ENCODE measurements at places on chromosomes 2 and 18.
A peak's percentile ranks its signal among the peaks of the same experiment; 100 is the strongest.

GRCh38 chr2:196245378-196246140 lies 74.2 kb upstream of the STK17B start:
- no peak for DNase-seq

- no peak for DNase-seq
Observed at GRCh38 chr2:156537141-156537540, 101.0 kb downstream of the GPD2 start.

DNA sequence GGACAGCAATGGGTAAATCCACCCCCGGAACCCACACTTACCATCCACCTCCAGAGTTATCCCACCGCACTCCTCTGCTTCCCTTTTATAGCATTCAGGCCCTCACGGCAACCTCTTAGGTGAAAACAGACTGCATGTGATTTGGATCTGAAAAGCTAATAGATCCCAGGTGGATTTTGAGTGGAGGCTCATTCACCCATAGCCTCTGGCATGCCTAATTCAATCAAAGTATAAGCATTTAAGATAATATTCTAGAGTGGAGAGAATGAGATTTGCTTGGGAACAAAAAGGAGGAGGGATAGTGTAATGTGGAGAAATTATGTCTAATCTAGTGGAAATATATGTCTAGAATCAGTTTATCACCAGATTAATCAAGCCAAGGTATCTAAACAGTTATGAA lies 17.1 kb downstream of the SLC14A1 start:
- no peak for DNase-seq

- DNase-seq = no peak
Observed at GRCh38 chr2:136136931-136137330, 19.0 kb upstream of the CXCR4 start.

DNA sequence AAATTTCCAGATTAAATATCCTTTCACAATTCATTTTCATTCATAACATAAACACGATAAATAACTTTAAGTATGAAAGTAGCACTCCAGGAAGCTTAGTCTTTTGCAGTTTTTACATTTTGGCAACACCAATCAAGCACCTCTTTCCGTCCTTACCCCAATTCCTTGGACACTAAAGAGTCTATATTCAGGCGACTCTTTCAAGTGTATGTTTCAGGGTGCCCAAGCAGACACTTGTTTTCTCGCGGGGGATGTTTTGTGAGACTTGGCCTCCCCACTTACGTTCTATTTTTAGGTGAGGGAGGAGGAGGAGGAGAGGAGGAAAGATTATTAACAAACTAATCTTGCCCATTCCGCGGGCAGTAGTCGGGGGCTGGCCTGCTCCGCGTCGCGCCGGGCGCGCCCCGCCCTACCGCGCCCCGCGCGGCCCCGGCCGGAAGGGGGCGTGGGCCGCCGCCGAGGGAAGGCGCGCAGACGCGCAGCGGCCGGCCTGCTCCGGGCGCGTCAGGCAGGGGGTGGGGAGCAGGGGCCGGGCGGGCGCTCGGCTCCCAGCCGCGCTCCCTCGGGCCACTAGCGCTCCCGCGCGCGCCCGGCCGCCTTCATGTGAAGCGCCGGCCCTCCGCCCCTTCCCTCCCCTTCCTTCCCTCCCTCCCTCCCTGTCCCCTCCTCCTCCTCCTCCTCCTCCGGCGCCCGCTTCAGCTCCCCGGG lies at the start of gene ITPRID2:
ITPRID2 (plus strand) TSS at position 473 of the 708 bp plus-strand sequence. CDS start 337 bp downstream, outside the sequence.
- peak; percentile 76 for DNase-seq

- DNase-seq = no peak
Observed at GRCh38 chr2:42036413-42036812, 11.4 kb upstream of the PKDCC start.

- DNase-seq = no peak
Observed at GRCh38 chr2:88265352-88266303, 95.5 kb downstream of the THNSL2 start.

DNA sequence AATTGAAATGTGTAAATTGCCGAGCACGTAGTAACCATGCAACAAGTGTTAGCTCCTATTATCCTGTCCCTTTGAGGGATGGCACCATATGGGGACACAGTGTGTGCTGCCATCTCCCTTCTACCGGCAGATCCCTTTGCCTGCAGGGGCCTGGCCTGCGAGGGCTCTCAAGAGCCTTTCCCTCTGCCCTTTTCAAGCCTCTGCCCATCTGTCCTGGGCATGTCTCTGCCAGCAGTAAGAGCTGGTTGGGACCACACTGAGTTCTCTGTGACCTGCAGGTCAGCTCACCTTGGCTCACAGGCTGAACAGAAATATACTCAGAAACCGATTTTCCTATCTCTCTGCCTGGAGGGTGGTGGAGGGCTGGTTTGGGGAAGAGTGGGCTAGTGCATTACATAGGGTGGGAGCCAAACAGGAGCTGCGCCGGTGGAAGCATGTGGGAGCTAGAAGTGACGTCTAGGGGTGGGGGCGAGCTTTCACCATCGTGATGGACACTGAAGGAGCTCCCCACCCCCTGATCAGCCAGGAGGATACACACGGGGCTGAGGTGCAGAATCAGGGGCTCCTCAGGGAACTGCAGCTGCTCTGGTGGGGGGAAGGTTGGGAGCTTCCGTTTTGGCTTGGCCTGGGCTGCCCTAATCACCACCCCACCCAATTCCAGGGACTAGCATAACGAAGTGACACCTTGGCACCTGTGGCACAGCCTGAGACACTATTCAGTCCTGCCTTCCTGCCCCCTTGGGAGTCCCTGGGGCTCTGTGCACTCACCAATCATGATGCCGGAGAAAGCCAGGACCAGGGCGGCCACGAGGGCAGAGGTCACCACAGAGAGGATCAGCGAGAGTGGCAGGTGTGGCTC lies 109.7 kb downstream of the CLIP4 start:
- DNase-seq = no peak

GRCh38 chr18:57791911-57792310 lies 11.2 kb downstream of the ATP8B1 start:
- DNase-seq = no peak

DNA sequence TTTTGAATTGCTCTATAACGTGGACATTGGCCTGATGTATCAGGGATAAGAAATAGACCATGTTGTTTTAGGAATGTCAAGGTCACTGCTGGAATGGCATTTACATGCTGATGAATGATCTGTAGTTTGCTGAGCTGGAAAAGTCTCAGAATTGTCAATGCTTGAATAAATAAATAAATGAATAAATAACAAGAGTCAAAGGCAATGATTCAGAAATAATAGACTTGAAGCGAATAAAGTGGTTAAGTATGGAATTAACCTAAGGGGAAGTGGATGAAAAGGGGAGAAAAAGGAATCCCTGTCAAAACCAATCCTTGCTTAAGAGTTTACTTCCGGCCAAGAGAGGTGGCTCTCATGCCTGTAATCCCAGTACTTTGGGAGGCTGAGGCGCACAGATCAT lies 1620.0 kb downstream of the SUCLG1 start:
- no peak for DNase-seq

DNA sequence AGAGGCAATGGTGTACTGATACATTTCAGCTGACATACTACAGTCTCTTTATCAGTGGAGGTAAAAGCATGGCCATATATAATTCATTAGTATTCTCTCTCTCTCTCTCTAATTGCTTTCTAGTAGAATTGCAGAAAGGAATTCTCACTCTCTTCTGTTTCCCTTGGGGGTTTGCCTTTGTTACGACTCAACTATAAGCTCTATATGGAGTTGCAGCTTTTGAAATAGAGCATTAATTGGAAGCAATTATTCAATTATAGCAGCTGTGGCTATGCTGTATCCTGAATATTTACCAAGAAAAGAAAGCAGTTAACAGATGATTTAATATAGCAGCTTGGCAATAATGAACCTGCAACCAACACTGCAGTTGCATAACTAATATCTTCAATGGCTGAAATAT lies 132.7 kb upstream of the STON1 start:
- no peak for DNase-seq

DNA sequence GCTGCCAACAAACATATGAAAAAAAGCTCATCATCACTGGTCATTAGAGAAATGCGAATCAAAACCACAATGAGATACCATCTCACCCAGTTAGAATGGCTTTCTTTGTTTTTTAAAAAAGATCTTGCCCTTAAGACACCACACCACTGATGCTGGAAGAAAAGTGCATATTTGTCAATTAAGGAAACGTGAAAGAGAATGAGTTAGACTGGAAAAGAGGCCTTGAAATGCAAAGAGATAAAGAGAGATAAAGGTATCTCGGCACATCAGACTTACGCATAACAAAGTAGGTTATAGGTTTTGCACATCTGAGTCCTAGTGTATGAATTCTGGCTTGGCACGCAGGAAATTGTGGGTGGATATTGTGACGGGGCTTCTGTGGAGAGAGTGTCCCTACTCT lies 149.5 kb downstream of the MTX2 start:
- DNase-seq = no peak

GRCh38 chr2:39022642-39023235 lies 98.1 kb downstream of the SOS1 start:
- DNase-seq = no peak

- DNase-seq = no peak
Observed at GRCh38 chr2:102664471-102664909, 45.1 kb downstream of the SLC9A2 start.

DNA sequence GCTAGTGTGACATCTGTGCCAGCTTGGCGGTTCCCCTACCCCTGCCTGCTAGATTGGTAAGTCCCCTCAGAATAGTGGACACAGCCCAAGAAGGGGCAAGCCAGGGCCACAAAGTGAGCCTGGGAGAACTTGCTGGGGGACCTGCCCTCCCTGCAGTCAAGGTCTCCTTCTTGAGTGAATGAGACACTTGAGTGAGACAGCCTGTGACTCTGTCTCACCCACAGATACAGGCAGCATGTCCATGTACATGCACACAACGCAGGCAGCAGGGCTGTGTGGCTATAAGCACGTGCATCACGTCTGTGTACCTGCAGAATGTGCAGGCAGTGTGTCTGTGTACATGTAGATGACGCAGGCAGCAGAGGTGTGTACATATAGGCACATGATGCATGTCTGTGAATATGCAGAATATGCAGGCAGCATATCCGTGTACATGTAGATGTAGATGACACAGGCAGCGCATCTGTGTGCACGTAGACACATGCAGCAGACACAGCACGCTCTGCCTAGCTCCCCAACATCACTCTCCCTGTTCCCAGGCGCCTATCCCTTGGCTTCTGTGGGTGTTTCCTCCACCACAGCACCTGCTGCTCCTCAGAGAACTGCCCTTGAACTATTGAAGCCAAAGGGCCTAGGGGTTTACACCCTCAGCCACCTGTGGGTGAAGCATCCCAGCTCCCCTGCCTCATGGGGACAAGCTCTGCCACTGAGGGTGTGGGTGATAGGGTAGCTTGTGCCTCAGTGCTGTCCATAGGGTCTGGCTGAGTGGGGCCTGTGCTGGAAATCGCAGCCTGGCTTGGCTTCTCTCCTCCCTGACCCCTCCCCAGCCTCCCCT lies 147.2 kb upstream of the TWIST2 start:
- peak; percentile 12 for DNase-seq

GRCh38 chr2:140998017-140998416 lies 1132.8 kb downstream of the LRP1B start:
- DNase-seq = no peak

DNA sequence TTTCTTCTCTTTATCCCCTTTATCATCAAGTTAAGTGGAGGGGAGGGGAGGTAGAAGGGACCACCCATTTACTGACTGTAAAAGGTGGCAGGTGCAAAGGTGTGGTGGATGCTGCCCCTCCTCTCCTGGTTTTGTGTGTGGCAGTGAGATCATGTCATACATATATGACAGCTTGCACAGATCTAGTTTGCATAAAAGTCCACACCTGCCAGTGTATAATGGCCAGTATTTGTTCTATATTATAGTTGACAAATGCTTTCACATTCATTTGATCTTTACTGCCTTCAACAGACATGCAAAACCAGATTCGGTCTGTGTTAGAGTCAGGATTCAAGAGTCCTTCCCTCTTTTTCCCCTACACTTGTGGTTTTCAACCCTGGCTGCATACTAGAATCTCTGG lies 55.1 kb downstream of the TGFA start:
- DNase-seq = no peak

- DNase-seq = no peak
Observed at GRCh38 chr18:58541146-58541788, 87.6 kb downstream of the ALPK2 start.

GRCh38 chr18:42447688-42448087 lies 492.7 kb downstream of the PIK3C3 start:
- DNase-seq = no peak

GRCh38 chr2:38690499-38691420 lies 24.8 kb downstream of the GALM start:
- no peak for DNase-seq

DNA sequence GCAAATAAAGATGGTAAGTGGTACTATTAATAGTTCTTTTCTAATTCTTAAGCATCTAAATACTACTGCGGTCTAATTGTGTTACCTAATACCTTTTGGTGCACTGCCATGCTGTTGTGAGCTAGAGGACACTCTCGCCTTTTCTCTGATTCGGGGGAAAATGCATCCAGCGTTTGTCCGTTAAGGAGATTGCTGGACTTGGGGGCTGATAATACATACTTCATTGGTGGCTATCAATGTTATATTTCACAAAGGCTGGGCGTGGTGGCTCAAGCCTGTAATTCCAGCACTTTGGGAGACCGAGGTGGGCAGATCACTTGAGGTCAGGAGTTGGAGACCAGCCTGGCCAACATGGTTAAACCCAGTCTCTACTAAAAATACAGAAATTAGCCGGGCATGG lies 141.7 kb upstream of the TWIST2 start:
- no peak for DNase-seq

- DNase-seq = no peak
Observed at GRCh38 chr2:189409647-189410046, 31.6 kb upstream of the WDR75 start.

GRCh38 chr2:172655091-172655837 lies 80.4 kb upstream of the RAPGEF4 start:
- DNase-seq = no peak

- DNase-seq = no peak
Observed at GRCh38 chr18:63207835-63208234, 111.7 kb downstream of the BCL2 start.

GRCh38 chr2:98734162-98734561 lies 3.2 kb upstream of the MGAT4A start:
- no peak for DNase-seq

- DNase-seq = no peak
Observed at GRCh38 chr2:57536535-57537231, 509.9 kb upstream of the VRK2 start.

DNA sequence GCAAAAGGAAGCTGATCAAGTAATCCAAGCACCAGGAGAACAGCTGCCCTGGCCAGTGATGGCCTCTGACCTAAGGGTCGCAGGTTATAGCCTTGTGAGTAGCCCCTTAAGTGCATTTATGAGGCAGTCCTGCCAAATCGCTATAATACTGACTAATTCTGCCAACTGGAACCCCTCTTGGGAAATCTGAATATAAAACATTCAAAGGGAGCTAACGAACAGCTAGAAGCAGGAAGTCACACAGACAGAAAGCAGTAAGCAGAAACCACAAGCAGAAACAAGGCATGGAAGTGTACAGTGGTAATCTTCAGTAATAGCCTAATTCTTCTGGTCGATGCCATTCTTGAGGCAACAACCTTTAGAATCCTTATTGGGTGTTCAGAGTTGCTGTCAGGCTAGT lies 521.3 kb downstream of the METTL4 start:
- no peak for DNase-seq

GRCh38 chr2:31353179-31353578 lies 61.4 kb downstream of the XDH start:
- no peak for DNase-seq

- DNase-seq = no peak
Observed at GRCh38 chr18:48186861-48187260, 222.3 kb downstream of the ZBTB7C start.

GRCh38 chr18:51988277-51988676 lies 351.7 kb upstream of the DCC start:
- DNase-seq = no peak

GRCh38 chr18:55139836-55140235 lies 180.6 kb upstream of the CCDC68 start:
- no peak for DNase-seq
